NCI-H2081 (cell line): ENCODE measurements at places on chromosomes 2 and 18.

- no peak for DNase-seq
Observed at GRCh38 chr2:8028436-8028835, 653.4 kb upstream of the ID2 start.

DNA sequence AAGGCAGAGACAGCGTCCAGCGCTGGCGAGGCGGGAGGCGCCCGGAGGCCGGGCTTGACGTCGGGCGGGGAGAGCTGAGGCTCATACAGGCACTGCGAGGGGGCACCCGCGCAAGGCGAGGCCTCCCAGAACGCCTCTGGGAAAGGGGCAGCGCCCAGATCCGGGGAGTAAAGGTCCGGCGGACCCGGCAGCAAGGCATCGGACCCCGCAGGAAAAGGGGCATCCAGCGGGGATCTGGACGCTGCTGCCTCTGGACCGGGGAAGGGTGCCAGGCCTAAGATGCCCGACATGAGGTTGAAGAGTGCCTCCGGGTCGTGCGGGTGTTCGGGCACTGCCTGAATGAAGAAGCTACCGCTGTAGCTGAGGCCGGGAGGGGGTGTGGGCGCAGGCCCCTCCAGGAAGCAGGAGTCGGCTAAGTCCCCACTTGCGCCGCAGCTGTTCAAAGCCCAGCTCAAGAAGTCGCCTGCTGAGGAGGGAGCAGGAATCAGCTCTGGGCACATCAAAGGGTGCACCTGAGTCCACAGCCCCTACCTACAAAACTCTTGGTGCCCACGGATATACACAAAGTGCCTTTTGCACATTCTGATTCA lies 937 bp downstream of the EGR4 start:
- DNase-seq, result no peak

DNA sequence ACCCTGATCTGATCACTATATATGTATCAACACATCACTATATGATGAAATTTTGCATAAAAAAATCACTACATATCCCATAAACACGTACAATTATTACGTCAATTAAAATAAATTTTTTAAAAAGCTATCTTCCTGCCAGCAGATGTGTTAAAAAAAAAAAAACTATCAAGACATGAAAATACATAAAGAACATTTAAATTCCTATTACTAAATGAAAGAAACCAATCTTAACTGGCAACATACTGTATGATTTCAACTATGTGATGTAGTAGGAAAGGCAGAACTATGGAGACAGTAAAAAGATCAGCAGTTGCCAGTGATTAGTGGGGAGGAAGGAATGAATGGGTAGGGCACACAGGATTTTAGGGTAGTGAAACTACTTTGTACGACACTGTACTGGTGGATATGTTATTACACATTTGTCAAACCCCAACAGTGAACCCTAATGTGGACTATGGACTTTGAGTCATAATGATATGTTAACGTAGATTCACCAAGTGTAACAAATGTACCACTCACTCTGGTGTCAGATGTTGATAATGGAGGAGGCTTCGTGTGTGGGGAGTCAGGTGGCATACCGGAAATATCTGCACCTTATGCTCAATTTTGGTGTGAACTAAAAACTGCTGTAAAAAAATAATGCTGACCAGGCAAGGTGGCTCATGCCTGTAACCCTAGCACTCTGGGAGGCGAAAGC lies 27.4 kb downstream of the USP34 start:
- DNase-seq, result no peak

- no peak for DNase-seq
Observed at GRCh38 chr2:53859206-53860181, at the start of gene GPR75. Gene GPR75 (minus strand): TSS chr2:53859967. CDS start chr2:53854756, 5,211 bp downstream.

DNA sequence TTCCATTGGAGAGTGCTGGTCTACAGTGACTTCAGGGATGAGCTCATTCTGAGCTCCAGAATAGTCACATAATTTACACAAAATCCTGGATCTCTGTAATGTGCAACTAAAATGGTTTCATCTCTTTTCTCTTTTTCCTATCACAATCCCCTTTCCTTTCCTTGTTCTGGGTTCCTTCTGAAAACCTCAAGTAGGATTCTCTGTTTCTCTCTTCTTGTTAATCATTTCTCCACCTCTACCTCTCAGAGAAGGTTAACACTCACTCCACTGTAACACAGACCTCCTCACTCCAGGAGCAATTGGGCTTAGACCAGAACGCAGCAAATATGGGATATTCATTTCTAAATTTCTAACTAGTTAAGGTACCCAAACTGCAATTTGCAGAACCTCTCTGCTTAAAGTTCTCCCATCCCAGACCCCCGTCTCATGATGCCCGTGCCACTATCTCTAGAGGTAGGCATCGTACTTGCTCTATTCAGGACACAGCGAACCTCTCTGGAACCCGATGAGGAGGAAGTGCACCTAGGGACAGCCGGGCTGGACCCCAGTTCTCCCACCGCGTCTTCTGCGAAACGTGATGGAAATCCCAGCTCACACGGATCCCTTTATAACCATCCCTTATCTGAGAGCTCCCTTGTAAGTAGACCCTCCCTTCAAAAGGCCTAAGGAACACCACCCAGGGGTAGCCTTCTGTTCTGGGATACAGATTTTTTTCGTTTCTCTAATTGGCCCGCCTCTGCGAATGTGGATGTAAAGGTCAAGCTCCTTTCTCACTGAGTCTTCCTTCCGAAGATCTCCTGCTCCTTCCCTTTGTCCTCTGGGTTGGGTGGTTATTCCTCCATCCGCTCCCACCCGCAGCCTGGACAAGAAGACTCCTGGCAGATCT lies 1.3 kb downstream of the FOXI3 start:
- no peak for DNase-seq

GRCh38 chr2:227402959-227403358 lies 15.2 kb upstream of the SCYGR1 start:
- no peak for DNase-seq

DNA sequence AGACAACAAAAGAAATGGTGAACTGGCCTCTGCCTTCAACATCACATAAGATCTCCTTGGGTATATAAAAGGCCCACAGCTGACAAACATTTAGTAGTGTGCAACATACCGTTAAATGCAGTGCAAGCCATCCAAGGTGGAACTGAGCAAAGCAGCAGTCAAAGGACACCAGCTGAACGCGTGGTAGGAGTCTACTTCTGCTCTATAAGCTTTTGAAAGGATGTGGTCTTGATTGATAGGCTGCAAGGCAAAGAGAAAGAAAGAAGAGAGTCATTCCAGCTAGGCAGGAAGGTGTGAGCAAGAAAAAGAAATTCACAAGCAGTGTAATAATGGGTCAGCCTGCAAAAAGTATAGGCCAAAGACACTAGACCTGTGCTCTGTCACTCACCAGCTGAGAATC lies 356.3 kb downstream of the SATB2 start:
- DNase-seq, result no peak

DNA sequence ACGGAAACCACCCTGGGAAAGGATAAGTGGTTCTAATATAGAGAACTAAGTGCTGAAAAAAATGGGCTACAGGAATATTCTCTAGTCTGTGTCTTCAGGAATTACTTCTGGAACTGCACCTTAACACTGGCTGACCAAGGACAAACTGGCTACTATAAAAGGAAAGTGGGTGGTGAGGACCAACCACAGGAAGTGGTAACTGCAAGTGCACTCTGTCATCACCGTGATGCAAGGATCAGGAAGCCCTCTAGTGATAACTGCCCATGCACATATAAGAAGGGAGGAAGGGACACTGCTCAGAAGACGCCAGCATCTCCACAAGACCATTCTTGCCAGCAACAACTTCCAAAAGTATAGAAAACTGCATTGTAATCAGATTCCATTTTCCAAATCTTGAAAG lies 424.4 kb upstream of the RGPD4 start:
- DNase-seq, result no peak

DNA sequence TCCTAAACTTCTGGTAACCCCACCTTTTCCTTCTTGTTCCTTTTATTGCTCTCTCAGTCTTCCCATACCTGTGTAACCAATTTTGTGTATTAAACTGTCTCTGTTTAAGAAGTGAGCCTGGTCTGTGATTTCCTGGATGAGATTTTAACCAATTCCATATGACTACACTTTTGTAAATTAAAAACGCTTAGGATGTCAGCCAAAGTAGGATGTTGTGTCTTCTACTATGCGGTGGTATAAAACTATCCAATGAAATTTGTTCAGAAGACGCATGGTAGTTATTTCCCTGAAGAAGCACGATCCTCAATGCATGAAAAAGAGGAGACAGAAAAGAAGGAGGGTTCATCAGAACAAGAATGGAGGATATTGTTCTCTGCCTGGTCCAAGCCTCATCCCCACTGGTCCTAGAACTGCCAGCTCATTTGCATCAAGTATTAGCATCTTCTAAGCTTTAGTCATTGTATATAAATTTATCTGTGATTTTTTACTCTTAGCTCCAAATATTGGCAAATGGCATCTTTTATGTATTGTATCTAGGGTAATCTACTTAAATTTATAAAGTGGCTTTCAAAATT lies 127.4 kb downstream of the TGIF1 start:
- DNase-seq, result no peak

DNA sequence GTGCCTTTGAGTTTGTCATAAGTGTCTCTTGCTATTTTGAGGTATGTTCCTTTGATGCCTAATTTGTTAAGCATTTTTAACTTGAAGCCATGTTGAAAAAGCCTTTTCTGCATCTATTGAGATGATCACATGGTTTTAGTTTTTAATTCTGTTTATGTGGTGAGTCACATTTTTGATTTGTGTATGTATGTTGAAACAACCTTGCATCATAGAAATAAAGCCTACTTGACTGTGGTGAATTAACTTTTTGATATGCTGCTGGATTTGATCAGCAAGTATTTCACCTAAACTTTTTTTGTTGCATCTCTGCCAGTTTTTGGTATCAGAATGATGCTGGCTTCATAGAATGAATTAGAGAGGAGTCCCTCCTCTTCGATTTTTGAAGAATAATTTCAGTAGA lies 469.7 kb downstream of the CDH2 start:
- no peak for DNase-seq

- no peak for DNase-seq
Observed at GRCh38 chr2:64852771-64853241, 136.4 kb upstream of the SLC1A4 start.

DNA sequence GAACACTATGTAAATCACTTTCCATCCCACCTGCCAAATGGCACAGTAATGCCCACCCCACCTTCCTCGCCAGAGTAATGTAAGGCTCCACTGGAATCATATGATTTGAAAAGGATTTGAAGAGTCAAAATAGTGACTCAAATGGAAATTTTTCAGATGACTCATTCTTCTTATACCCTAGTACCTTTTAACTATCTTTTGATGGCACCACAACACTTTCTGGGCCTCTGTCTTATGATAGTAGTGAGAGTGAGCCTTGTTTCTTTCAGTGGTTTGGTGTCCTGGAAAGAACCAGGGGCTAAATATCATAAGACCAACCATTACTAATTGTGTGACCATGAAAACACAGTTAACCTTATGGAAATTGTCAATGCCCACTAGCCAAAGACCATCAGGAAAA lies 235.4 kb upstream of the SLC14A2 start:
- no peak for DNase-seq

DNA sequence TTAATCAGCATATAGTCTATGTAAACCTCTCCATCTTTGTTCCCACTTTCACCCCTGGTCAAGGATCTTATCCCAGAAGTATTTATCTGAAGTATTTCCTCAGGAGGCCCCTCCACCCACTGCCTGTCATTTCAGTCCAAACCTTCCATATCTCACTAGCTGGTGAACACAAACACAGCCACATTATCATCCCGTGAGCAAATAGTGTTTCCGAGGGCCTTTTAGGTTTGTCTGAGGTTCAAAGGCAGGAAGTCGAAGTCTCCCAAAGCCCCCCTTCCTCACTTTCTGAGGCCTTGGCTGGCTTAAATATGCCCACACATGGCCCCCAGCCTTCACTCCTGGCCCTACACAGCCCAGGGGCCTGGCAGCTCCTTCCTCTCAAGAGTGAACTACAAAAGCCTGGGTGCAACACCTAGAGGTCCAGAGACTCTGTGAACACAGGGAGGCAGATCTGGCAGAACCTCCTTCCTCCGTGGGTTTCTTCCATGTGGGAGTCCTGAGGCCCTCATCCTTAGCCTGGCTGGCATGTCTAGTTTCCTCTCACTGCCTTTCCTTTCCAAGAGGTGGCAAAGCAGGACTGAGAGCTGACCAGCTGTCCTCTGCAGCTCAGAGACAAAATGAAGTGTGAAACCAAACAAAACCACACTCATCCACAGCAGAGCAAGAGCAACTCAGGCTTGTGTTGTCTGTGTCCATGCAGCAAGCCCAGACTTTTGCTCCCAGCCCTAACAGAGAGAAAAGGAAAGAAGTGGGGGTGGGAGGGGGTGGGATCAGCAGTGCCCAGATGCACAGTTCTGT lies 264.2 kb downstream of the SS18 start:
- no peak for DNase-seq

DNA sequence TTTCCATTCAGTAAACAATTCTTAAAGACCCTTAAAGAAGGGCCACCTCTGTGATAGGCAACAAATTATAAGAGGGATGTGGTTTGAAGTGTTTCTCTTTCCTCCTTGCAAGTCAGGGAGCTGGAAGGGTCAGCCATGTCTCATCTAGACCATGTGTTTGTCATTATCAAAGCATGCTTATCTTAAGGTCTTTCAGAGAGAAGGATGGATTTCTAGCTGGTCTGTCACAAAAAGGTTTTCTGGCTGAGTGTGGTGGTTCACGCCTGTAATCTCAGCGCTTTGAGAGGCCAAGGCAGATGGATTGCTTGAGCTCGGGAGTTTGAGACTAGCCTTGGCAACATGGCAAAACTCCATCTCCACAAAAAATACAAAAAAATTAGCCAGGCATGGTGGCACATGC lies 59.2 kb upstream of the PEX13 start:
- DNase-seq, result no peak

- DNase-seq, result no peak
Observed at GRCh38 chr2:162629499-162629898, 209.1 kb downstream of the KCNH7 start.

DNA sequence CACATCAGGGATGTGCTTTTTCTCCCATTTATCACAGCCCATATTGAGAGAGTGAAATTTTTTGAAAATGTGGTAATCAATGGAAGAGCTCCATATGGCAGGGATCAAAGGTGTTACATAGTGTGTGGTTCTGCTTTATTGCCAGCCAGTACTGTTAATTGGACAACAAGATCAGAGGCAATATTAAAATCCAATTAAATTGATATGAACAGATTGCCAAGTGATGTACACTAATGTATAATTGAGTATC lies 338.9 kb downstream of the BCL11A start:
- DNase-seq, result no peak

DNA sequence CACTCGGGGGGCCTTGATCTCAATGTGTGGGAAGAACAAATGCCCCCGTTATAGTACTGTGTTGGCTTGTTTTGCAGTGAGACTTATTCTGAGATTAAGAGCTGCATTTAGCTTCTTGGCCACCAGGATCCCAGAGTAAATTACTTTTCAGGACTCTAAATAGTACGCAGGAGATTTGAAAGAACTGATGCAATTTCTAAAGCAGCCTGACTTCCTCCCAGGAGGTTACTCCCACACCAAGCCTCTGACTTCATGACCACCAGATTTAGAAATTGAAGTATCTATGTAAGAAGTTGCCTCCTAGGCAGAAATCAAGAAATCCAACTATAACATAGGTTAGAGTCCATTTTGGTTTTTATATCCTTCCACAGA lies 67.0 kb downstream of the FEZ2 start:
- no peak for DNase-seq

- DNase-seq, result no peak
Observed at GRCh38 chr18:31447530-31448191, at the start of gene DSG3. Gene DSG3 (plus strand): TSS chr18:31447741. CDS start chr18:31447878, 137 bp downstream.

GRCh38 chr2:142980246-142981068 lies 103.0 kb downstream of the KYNU start:
- peak; percentile 51 for DNase-seq

- DNase-seq, result no peak
Observed at GRCh38 chr2:178845566-178846457, 38.6 kb upstream of the TTN start.

- no peak for DNase-seq
Observed at GRCh38 chr2:39583781-39584180, 81.9 kb upstream of the TMEM178A start.

GRCh38 chr2:133324150-133324561 lies 244.1 kb downstream of the NCKAP5 start:
- no peak for DNase-seq
